Keratinocyte (primary cell): ENCODE measurements at places on chromosomes 3 and 15.

- no peak for DNase-seq
Measured at GRCh38 chr3:183698756-183699155, 1.2 kb downstream of the YEATS2 start.

- DNase-seq, result no peak
Measured at GRCh38 chr3:136186344-136186743, 9.8 kb downstream of the MSL2 start.

- no peak for DNase-seq
Measured at GRCh38 chr3:129518581-129518980, 9.9 kb upstream of the RHO start.

DNA sequence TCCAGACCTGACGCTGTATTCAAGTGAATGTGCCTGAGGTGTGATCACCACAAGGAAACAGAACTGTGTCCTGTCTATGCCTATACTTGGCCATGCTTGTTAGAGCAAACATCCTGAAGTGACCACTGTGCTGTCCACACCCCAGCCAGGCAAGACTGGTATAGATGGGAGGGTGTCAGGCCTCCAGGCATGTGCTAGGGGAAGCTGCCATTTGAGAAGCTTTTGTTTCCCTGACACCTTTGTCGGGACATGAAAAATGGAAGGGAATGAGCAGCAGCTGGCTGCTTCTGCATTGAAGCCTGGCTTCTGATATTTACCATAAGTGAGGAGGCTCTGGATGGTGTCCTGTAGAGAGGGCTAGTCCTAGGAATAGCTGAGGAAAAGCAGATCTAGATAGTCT lies 106.2 kb downstream of the CPNE4 start:
- DNase-seq, result no peak

GRCh38 chr15:98121536-98121935 lies 161.0 kb downstream of the ARRDC4 start:
- DNase-seq, result no peak

DNA sequence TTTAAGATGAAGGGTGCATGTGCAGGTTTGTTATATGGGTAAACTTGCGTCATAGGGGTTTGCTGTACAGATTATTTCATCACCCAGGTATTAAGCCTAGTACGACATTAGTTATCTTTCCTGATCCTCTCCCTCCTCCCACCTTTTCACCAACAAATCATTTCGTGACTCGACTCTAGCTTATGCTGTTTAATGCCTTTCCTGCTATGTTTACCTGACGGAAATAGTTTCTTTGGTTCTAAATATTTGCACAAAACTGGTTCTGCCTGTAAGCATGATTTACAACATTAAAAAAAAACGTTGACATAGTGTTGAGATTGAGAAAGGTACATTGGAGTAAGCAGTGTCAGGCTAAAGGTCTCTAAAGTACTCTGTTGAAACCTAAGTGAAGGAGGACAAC lies 2.4 kb downstream of the GNL3 start:
- DNase-seq, result no peak

- no peak for DNase-seq
Measured at GRCh38 chr3:187900993-187901755, 155.9 kb upstream of the BCL6 start.

DNA sequence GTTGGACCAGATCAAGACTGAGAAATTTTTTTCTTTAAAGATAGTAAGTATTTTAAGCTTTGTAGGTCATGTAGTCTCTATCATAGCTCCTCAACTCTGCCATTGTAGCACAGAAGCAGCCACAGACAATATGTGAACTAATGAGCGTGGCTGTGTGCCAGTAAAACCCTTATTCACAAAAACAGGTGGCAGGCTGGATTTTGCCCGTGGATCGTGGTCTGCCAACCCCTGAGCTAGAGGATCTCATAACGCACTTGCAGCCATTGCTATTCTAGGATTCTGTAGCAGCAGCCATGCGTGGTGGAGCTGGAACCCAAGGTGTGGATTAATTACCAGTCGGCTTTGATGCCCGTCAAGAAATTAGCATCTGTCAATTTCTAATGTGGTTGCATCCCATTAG lies 68.7 kb upstream of the PLXNA1 start:
- DNase-seq, result no peak

GRCh38 chr3:108118038-108118768 lies 27.4 kb upstream of the CD47 start:
- no peak for DNase-seq

DNA sequence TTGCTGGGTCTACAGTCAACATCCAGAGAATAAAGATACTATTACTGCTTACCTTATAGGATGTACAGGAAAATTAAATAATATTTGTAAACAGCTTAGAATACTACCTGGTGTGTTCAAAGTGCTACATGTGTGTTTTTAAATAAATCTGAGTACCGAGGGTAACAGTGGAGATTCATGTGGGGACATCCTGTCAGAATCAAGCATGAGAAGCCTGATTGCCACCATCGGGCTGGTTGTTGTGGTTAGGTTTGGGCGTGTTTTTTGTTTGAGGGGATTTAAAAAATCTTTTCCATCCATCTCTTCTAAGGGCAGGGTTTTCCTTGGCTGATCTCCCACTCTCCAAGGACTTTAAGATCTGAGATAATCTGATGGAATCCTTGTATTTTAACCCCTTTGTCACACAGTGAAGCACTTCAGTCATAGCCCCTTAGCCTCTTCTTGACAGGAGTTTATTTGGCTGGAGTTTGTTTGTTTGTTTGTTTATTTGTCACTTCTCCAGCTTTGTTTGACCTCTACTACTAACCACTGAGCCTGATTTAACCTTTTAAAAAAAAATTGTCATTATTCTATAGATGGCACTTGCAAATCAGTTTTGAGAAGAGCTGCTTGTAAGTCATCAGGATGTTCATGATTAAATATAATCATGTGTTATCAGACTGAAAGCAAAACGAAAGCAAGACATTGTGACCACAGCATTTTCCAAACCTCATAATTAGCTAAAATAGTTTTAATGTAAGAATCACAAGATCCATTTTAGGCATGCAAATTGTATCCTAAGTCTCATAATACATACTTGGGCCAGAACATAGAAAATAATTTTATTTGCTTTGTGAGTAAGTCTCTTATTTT lies 72.8 kb upstream of the RARB start:
- no peak for DNase-seq

- DNase-seq, result no peak
Measured at GRCh38 chr3:85567071-85567676, 608.4 kb downstream of the CADM2 start.
